ENCODE measurements at places on chromosomes 6 and 20.

- peak; percentile 73 for DNase-seq
These were observed 30.0 kb downstream of the KCNG1 start for GRCh38 chr20:50992733-50993457.

- no peak for DNase-seq
These were observed 368.5 kb upstream of the SYNCRIP start for GRCh38 chr6:86010915-86011786.

DNA sequence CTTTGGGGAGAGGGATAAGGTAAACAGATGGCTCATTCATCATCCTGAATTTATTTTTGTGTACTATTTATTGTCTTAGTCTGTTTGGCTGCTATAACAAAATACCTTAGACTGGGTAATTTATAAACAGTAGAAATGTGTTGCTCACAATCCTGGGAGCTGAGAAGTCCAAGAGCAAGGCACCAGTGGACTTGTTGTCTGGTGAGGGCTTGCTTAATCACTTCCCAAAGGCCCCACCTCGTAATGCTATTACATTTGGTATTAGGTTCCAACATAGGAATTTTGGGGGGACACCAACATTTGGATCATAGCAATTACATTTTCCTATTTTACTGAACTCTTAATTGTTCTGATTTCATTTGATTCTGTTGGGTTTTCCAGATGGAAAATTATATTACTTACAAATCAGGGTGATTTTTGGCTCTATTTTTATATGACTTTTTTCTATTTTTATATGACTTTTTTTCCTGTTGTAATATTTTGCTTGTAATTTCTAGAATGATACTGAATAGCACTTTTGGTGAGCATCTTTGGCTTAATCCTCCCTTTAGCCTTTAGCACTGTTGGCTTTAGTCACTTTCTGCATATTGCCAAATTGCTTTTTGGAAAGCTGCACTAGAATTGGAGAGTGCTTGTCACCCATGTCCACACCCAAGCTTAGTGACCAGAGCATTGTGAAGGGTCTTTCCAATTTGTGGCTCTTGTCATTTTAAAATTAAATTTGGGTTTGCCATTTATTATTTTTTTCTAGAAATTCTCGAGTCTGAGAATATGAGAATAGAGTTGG is 43.7 kb upstream of the TULP4 start:
- DNase-seq: no peak

- DNase-seq: no peak
These were observed 46.3 kb upstream of the FOXA2 start for GRCh38 chr20:22630701-22631100.

All from NCI-H446 treated with DMSO at 0.1 percent for 48 hours (cell line).